T-helper 22 cell (primary cell): ENCODE measurements at places on chromosomes 6 and 20.

DNA sequence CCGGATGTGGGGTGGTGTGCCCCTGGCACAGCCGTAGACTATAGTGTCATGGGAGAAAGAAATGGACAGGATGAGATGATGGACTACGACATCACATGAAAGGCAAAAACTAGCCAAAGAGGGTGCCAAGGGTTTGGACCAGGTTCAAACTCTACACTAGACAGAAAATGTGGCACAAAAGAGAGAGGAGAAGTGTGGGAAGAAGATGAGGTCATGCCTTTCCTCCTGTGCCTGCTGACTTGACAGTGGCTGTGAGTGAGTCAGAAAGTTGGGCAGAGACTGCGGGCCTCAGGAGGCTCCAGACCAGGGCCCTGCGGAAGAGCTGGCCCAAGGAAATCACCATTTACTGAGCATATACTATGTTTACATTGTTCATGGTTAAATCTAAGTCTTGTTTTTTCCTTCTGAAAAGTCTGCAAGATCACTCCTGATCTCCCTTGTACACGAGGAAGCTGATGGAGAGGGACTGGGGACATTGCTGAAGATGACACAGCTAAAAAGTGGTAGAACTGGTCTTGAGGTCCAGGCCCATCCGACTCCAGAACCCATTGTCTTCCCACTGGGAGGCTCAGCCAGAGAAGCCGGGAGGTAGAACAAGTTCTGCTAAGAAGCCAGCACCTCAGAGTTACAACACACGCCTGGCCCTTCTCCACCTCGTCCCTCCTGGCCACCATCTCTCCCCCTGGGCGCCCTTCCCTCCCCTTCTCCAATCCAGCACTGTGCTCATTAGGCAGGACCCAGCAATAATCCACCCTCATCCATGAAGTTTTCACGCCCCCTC, 35.6 kb downstream of the CNKSR3 start:
- no peak for DNase-seq

DNA sequence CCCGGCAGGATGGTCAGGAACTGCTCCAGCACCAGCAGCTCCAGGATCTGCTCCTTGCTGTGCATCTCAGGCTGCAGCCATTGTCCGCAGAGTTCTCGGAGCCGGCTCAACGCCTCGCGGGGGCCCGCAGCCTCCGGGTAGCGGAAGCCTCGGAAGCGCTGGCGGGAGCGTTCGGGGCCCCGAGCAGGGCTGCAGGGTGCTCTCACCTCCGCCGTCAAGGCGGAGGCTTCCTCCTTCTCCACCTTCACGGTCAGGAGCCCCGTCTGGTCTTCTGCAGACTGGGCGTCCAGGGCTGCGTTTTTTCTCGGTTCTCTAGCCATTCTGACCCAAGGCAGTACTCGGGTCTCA, 434 bp downstream of the ZKSCAN4 start:
- DNase-seq, result no peak

DNA sequence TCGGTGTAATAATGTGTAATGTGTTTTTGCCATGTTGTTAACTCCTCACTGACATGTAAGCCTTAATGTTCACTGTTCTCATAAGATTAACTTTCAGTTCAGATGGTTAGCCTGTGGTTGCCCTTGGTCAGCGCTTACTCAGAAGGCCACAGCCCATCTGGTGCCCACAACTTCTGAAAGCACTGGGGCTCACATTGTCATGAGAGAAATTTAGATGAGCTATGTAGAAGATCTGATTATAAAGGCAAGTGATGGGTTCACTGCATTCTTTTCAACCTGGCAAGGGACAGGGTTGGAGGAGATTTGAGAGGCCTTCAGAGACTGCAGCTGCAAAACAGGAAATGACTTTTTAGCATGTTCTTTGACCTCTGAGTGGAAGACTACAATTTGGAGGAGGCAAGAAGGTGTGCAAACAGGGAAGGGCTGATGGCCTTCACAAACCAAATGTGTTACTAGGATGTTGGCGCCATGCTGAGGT, 242.3 kb upstream of the SUPT3H start:
- no peak for DNase-seq

GRCh38 chr20:7379621-7380220, 560.5 kb downstream of the HAO1 start:
- no peak for DNase-seq

DNA sequence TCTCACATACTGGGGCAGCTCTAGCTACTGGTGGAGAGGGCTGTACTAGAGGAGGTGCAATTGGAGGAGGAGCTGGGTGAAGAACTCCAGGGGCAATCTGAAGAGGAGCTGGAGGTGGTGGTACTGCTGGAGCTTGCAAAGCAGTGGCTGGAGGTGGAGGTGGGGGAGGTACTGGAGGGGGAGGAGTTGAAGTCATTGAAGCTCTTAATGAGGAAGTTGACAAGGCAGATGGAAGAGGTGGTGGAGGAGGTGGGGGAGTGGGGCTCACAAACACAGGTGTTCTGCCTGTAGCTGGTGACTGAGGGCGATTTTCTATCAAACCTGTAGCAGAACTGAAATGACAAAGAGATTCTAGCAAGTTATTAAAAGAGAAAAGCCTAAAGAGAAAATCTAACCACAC, 77.6 kb downstream of the WASF1 start:
- DNase-seq, result no peak
